Stimulated activated CD8-positive, alpha-beta memory T cell treated with anti-CD3 and anti-CD28 coated beads, Interleukin-7, amount 100 ng/mL, for 1 hour (primary cell): ENCODE measurements at places on chromosomes 11 and 22.

GRCh38 chr11:84681456-84681855, 945.7 kb downstream of the DLG2 start:
- DNase-seq: no peak

DNA sequence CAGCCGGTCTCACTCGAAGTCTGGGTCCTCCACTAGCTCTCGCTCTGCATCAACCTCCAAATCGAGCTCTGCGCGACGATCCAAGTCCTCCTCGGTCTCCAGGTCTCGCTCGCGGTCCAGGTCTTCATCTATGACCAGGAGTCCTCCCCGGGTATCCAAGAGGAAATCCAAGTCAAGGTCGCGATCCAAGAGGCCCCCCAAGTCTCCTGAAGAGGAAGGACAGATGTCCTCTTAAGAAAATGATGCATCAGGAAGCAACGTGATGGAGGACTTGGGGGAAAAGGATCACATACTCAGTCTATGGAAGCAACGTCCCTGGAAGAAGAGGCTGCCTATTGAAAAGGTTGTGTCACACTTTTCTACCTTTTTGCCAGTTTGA, 1.1 kb downstream of the SRSF8 start:
- DNase-seq: no peak

DNA sequence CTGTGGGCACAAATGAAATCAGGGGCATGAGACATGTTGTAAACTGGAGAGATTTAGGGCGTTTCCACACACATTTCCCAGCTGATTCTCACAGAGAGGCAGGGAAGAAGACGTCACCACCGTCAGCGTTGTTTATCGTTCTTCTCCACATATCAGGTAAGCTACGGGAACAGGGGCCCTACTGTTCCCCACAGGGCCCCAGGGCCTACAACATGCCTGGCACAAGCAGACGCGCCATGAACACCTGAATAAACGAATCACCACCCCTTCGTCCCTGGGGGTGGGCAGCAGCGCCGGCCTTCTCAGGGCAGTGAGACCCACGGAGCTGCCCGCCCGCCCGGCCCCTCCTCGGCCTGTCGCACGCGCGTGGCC, 342 bp downstream of the EFCAB6 start:
- DNase-seq: no peak

DNA sequence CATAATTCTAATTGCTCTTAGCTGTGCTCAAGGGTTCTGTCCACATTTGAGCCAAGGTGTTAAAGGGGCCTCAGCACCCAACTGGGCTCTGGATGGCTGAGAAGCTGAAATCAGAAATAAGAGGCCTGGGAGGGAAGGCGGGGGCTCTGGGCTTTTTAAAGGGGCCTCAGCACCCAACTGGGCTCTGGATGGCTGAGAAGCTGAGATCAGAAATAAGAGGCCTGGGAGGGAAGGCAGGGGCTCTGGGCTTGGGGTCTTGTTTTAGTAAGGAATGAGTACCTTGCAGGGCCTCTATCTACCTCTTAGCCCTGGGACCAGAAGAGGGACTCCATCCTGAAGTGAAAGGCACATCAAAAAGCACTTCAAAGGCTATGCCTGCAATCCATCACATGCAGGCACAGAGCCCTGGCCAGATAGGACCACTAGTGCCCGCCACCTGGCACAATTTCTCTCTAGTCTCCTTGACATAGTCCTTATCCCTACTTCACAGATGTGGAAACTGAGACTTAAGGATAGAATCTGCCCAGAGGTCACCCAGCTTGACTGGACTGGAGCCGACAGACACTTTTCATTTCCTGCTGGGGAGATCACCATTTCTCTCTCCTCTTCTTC, 35.6 kb downstream of the DKK3 start:
- DNase-seq: no peak

- no peak for DNase-seq
These were observed 899.3 kb upstream of the RAG2 start for GRCh38 chr11:37497326-37497725.

- no peak for DNase-seq
These were observed 2.7 kb upstream of the MYRF start for GRCh38 chr11:61749591-61750217.

GRCh38 chr11:132844956-132845696, 687.2 kb downstream of the OPCML start:
- DNase-seq: no peak

GRCh38 chr22:26534171-26534855, 22.0 kb upstream of the TFIP11 start:
- DNase-seq: no peak

GRCh38 chr22:37563153-37564081, 3.1 kb downstream of the CDC42EP1 start:
- DNase-seq: no peak

- DNase-seq: no peak
These were observed 64.9 kb upstream of the CHRM4 start for GRCh38 chr11:46456269-46457001.

DNA sequence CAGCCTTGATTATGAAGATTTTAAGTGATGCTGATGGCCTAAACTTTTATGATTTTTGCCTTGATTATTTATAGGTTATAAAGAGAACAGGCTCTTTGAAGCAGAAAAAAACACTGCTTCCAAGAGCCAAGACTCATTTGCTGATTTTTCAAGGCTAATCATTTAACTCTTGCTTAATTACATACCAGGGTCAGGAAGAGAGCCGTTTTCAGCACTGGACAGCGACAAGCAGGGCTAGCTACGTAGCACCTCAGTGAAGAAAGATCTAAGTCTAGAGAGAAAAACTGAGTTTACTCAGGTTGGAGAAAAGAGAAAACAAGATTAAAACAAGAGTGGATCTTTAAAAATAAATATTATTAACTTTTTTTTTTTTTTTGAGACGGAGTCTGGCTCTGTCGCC, 615.4 kb upstream of the B3GAT1 start:
- DNase-seq: no peak

DNA sequence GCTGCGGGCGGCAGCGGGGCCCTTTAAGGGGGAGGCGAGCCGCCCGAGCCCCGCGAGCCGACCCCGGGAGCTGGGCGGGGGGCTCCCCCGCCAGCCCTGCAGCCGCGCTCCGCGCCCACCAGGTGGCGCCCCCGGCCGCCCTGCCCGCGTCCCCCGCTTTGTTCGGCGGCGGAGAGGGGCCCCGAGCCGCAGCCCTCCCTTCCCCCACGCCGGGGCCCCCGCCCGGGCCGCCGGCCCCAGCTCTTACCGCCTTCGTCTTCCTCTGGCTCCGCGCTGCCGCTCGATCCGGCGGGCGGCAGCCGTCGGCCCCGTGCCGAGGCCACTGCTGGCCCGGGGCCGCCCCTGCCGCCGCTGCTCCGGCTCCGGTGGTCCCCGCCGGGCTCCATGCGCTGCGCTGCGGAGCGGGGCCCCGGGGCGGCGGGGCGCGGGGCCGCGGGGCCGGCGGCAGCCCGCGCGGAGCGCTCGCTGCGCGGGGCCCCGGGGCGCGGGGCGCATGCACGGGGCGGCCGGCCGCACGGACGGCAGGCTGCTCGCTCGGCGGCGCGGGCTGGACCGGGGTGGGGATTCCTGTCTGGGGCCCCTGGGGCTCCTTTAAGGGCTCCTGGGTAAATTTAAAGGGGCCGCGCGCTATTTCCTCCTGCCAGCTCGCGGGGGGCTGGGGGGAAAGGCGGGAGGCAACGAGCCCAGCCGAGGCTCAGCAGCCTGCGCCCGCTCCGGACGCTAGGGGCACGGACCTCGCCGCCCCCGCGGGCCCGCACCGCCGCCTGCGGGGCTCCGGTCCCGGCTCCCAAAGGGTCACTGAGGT, at the start of gene ZFTA:
Gene ZFTA (minus strand): TSS at position 539 of the 805 bp plus-strand sequence. CDS start 153 bp downstream, at position 386.
- DNase-seq: peak; percentile 39

DNA sequence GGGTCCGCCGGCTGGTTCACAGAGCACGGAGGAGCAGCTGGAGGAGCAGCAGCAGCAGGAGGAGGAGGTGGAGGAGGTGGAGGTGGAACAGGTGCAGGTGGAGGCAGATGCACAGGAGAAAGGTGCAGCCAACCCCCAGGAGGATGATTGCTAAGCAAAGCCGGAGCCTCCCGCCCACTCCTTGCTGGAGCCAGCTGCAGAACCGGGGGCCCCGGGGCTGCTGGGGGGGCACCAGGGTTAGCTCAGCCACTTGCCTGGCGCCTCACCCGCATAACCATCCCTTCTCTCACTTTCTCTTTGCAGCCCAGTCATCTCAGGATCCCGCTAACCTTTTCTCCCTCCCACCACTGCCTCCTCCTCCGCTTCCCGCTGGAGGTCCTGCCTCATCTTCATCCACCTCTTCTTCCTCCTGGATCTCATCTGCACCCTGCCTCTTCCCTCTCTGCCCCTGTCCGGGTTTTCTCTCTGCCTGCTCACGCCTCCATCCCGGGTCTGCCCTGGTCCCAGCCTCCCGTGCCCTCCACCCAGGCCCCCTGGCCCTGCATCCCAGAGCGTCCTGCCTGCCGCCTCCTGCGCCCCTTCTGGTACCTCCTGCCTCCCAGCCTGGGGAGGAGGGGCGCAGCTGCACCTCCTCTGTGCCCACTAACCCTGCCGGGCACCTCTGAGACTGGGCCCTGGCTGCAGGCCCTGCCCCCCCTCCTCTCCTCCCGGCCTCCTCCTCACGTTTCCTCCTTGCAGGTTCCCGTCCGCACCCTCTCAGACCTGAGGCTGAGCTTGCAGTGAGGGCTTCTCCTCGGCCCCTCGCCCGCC, 9.5 kb downstream of the KCTD17 start:
- DNase-seq: no peak

DNA sequence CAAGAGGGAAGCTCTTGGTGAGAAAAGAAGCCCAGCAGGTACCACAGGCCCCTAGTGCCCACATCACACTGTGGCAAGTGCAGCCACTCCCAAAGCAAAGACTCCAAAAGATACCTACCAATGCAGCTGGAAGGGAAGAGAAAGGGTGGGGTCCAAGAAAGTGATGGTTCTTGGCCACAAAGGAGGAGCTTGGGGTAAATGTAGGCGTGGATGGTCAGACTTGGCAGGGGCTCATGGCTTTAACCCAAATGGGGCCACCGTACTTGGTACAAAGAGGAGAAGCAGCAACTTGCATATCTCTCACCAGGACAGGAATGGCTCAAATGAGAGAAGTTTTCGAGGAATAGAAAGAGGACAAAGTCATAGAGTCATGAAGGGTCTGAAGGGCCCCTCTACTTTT, 4.8 kb downstream of the MAP3K11 start:
- DNase-seq: no peak

- no peak for DNase-seq
These were observed 55.7 kb downstream of the NCAM1 start for GRCh38 chr11:113016905-113017304.

DNA sequence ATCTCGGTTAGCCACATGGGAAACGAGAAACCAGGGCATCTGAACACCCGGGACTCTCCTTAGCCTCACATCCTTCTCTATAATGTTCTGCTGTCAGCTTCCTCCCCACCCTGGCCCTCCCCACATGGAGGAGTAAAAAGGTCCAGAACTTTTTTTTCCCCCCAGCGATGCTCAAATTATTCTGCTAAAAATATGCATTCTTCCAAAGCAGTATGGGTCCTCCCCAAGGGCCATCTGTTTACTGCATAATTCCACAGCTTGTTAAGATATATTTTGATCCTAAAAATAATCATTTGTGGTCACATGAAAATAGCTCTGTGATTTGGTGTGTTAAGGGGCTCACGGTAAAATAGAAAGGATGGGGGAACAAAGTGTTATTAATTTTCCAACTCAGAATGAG, 281.5 kb upstream of the NARS2 start:
- DNase-seq: no peak

GRCh38 chr22:37229012-37229804, 14.9 kb downstream of the RAC2 start:
- DNase-seq: no peak

DNA sequence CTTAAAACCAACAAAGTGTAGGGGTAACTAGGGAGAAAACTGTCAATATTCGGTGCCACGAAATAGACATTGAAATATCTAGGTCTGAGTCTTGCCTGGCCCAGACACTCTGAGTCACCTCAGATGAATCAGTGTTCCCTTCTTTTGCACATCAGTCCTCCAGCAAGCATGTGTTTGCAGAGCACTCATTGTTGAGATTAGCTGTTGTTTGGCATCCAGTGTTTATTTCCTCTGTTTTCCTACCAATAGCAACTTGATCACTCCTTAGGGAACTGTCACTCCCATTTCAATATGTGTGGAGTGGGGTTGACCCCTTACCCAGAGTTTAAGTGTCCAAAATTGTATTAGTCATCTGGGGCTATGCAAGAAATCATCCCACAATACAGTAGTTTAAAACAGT, 4.7 kb upstream of the ASCC2 start:
- DNase-seq: no peak

GRCh38 chr11:72579816-72580641, 94.2 kb downstream of the PDE2A start:
- DNase-seq: no peak

GRCh38 chr11:2880646-2881045, 4.9 kb downstream of the CDKN1C start:
- DNase-seq: no peak

DNA sequence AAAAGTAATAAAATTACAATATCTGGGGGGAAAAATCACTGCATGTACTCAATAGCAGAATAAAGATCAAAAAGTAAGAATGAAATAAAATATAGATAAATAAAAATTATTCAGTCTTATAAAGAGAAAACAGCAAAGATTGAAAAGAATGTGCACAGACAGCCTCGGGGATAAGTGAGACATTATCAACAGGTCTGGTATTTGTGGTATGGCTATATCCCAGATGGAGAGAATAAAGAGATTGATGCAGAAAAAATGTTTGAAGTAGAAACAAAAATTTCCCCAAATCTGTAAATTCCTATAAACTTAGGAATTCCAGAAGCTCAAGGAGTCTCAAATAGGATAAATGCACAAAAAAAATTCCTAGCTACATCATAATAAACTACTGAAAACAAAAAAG, 74.5 kb upstream of the LUZP2 start:
- no peak for DNase-seq

- no peak for DNase-seq
These were observed 6.8 kb upstream of the OR10A2 start for GRCh38 chr11:6855971-6856541.

- DNase-seq: no peak
These were observed 3.9 kb downstream of the SLC25A22 start for GRCh38 chr11:794013-794765.

- DNase-seq: no peak
These were observed 26.0 kb downstream of the BCL2L13 start for GRCh38 chr22:17664414-17665055.

DNA sequence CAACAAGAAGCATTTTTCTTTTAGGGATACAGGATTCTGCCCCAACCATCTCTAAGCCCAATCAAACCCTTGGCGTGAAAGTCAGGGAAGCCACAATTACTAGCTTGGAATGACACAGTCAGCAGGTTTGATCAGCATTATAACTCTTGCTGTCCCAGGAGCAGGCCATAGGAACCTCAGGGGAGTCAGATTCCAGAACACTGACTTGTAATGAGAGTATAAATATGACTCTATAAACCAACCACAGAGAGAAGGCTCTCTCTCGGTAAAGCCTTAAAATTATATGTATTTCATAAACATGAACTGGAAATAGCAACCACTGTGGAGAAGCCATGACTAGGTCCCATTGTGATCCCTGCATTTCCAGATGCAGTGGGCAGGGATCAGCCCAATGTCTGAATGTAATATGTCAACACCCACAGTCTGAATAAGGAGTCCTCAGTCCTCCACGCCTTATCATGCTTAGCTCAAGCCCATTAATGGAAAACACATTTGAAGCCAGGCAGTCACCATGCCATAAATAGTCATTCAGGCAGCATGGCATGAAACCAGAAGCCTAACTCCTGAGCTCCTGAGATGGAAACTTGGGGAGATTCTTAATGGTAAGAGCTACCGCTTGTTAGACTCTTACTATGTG, 99.1 kb upstream of the MTNR1B start:
- no peak for DNase-seq
